ENCODE measurements at places on chromosomes 1 and 21. TPM values are rescaled to one million over a fixed set of nuclear protein-coding genes. Genes with fewer than 3 reads are reported as not detected.

Gene AMY2B
- polyA plus RNA-seq: 2.8 TPM

Gene SAMD13
- 1.3 TPM for polyA plus RNA-seq

Gene ANKRD35
- polyA plus RNA-seq: 0.05 TPM

Gene LRRC7
- polyA plus RNA-seq: 0.03 TPM

Gene SLFNL1
- polyA plus RNA-seq: 0.16 TPM

Gene CD84
- not detected for polyA plus RNA-seq

Gene HSPB7
- 0.05 TPM for polyA plus RNA-seq

Measured in SK-N-SH (cell line).